ENCODE measurements at places on chromosomes 12 and 14. TPM values are rescaled to one million over a fixed set of nuclear protein-coding genes. Genes with fewer than 3 reads are reported as not detected.

The PTHLH gene
- total RNA-seq: 0.26 TPM

The LRTM2 gene
- total RNA-seq: not detected

The HAL gene
- 0.11 TPM for total RNA-seq

The EFS gene
- 18.4 TPM for total RNA-seq

The CDH24 gene
- 4.1 TPM for total RNA-seq

The RASSF8 gene
- 55.7 TPM for total RNA-seq

The RTL1 gene
- not detected for total RNA-seq

The SLC10A1 gene
- not detected for total RNA-seq

The TRIM9 gene
- 2.7 TPM for total RNA-seq

The CCDC197 gene
- total RNA-seq: not detected

The CLEC14A gene
- total RNA-seq: 0.54 TPM

The RNASE7 gene
- not detected for total RNA-seq

The AQP5 gene
- total RNA-seq: not detected

The KRT5 gene
- not detected for total RNA-seq

The CEP290 gene
- total RNA-seq: 20.2 TPM

The CLEC4A gene
- total RNA-seq: 0.32 TPM

The SYT1 gene
- total RNA-seq: 1.5 TPM

The JAG2 gene
- total RNA-seq: 1.8 TPM
